Adrenal gland (tissue), 19 donors: ENCODE measurements at places on chromosomes 2 and 18. TPM values are rescaled to one million over a fixed set of nuclear protein-coding genes. Genes with fewer than 3 reads are reported as not detected.

DNA sequence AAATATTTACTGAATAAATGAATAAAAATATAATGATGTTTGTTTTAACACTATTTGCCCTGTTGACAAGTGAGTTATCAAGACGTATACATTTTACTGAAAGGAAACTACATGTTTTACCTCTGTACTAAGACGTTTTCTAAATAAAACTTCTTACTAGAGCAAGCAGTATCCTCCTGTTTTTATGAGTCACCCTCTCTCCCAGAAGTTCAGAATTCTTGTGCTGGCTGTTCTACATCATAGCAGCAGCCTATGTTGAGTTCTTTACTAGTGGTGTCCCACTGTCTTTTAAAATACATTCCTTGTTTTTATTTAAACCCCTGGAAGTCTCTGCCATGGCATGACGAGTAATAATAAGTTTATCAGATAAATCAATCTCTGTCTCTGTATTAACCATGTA lies 297.4 kb downstream of the CALCRL start:
- H3K27me3 ChIP-seq, result no peaks in the 10 kb centered on the region
- no peaks in the 10 kb centered on the region for H3K4me1 ChIP-seq
- no peak for DNase-seq
- H3K27ac ChIP-seq, result no peak overlapping the region

- H3K27ac ChIP-seq, result no peak overlapping the region
- H3K36me3 ChIP-seq, result no peaks in the 10 kb centered on the region
- no peak for DNase-seq
These were observed 4.8 kb upstream of the LYPD6B start for GRCh38 chr2:149033716-149034115.

GRCh38 chr2:11005032-11005431 lies 93.3 kb downstream of the KCNF1 start:
- no peak overlapping the region for H3K4me3 ChIP-seq
- no peak for DNase-seq
- no peak overlapping the region for H3K27ac ChIP-seq
- no peaks in the 10 kb centered on the region for H3K36me3 ChIP-seq
- H3K27me3 ChIP-seq, result no peaks in the 10 kb centered on the region
- no peaks in the 10 kb centered on the region for H3K4me1 ChIP-seq

GRCh38 chr18:28669165-28669564 lies 492.2 kb upstream of the CDH2 start:
- DNase-seq, result no peak
- H3K27ac ChIP-seq, result no peak overlapping the region
- no peaks in the 10 kb centered on the region for H3K27me3 ChIP-seq
- H3K36me3 ChIP-seq, result no peaks in the 10 kb centered on the region

DNA sequence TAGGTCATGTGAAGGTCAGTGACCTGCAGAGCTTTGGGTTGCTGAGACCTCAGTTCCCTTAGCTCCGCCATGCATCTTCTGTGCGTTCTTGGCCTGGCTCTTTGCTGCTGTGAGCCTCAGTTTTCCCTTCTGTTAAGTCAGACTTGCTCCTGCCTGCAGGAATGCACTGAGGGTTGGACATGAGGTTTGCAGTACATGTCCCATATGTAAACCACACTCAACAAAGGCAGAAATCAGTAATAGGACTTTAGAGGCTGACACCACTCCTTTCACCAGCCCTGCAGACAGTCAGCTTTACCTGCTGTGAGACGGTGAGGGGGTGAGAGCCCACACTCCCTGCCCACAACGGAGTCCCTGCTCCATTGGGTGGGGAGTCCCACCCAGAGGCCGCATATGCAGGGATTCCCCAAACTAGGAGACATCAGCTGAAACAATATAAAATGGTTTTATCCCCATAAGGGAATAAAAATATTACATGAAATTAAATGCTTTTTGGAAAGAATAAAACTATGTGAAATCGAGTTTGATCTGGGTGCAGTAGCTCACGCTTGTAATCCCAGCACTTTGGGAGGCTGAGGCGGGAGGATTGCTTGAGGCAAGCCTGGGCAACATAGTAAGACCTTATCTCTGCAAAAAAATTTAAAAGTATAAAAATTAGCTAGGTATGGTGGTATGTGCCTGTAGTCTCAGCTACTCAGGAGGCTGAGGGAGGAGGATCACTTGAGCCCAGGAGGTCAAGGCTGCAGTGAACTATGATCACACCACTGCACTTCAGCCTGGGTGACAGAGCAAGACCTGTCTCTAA lies 55.1 kb downstream of the MYO7B start:
- no peaks in the 10 kb centered on the region for H3K27me3 ChIP-seq
- no peaks in the 10 kb centered on the region for H3K4me1 ChIP-seq
- H3K4me3 ChIP-seq, result no peak overlapping the region
- no peak overlapping the region for H3K27ac ChIP-seq

DNA sequence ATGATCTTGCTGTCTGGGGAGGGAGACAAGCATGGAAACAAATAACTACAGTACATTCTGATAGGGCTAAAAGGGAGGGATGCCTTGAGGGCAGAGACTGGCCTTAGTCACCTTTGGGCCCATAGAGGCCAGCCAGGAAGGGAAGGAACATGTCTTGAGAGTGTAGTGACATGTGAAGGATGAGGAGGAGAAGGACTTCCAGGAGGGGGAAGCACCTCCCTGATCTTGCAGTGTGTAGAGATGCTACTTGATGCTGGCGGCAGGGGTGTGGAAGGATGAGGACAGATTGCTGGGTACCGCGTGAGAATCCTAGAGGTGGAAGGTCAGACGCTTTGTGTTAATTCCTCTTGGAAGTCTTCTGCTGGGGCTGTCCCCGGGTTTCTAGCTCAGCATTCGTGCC lies 13.1 kb downstream of the TET3 start:
- H3K27ac ChIP-seq, result no peak overlapping the region
- H3K4me3 ChIP-seq, result no peak overlapping the region
- peaks cover 6% of the 10 kb centered on the region for H3K4me1 ChIP-seq
- no peaks in the 10 kb centered on the region for H3K27me3 ChIP-seq
- DNase-seq, result no peak
- no peaks in the 10 kb centered on the region for H3K36me3 ChIP-seq

GRCh38 chr2:150442484-150442883 lies 45.0 kb downstream of the RND3 start:
- H3K27me3 ChIP-seq, result no peaks in the 10 kb centered on the region
- no peak overlapping the region for H3K4me3 ChIP-seq
- no peaks in the 10 kb centered on the region for H3K4me1 ChIP-seq
- no peaks in the 10 kb centered on the region for H3K36me3 ChIP-seq
- DNase-seq, result no peak
- no peak overlapping the region for H3K27ac ChIP-seq

The GALR1 gene
- total RNA-seq, result 3.5 TPM

The IER3IP1 gene
- total RNA-seq, result 12.4 TPM

The HOXD4 gene
- total RNA-seq, result 18.3 TPM

The MAL gene
- total RNA-seq, result 0.69 TPM
